Activated naive CD4-positive, alpha-beta T cell treated with anti-CD3 and anti-CD28 coated beads, Interleukin-2, amount 50 U/mL, for 16 hours (primary cell): ENCODE measurements at places on chromosomes 2 and 18.

- peak; percentile 76 for DNase-seq
Measured at GRCh38 chr18:48951448-48952286, 902 bp upstream of the SMAD7 start.

- DNase-seq: no peak
Measured at GRCh38 chr2:219045937-219046550, 4.7 kb upstream of the CFAP65 start.

DNA sequence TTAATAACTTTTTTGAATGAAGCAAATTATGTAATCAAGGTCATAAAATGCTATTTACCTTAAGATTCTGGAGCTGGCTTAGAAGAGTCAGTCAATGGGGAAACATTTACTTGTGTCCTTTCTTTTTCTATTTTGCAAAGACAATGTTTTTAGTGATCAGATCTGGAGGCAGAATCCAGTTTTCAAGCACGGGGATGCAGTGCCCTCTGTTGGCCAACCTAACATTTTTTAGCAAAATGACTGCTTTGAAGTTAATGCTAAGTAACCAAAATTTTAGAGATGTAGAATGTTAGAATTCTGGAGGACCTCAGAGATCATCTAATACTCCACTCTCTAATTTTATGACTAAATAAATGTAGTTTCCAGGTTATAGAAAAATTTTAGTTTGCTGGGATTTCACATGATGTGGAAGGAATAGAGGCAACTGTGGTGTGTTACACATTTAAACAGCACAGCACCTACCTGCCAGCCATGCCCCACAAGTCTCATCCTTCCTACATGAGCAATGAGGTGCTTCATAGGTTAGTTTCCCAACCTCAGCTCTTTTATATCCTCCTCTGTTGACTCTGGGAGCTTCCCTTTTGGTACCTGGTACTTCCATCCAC is 23.6 kb upstream of the SLC9A4 start:
- DNase-seq: peak; percentile 72

GRCh38 chr2:64471600-64471999 is 17.6 kb downstream of the LGALSL start:
- no peak for DNase-seq

DNA sequence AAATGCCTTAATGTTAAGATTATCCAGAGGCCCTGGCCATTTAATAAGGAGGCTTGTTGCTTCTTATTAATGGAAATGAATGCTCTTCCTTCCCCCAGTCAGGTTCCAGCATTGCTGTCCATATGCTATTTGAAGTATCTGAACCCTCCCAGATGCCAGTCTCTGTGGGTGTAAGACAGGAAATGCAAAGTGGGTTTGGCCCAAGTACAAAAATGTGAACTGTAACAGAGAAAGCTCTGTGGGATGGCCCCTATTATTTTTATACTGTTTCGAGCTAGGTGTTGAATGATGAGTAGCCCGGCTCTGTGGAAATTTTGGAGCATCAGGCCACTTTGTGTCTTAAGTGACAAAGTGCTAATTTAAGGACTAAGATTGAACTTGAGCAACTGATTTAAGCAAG is 141.0 kb downstream of the UXS1 start:
- DNase-seq: no peak

GRCh38 chr2:58235984-58236383 is 5.1 kb downstream of the FANCL start:
- DNase-seq: no peak

DNA sequence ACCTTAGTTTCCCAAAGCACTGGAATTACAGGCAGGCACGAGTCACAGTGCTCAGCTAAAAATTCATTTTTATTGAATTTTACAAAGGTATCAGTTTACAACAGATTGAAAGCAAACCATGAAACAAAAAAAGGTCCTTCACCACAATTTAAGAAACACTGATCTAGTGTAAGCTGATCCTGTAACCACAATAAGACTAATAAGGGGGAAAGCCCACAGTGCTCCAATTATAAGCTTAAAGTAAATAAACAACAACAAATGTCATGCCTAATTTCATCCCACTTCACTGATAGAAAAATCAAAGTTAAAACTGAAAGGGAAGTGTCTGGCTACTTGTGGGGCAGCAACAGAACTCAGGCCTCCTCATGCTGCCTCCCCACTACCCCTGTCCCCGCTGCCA is 49.2 kb downstream of the ICA1L start:
- no peak for DNase-seq

- no peak for DNase-seq
Measured at GRCh38 chr2:210072493-210072892, 70.1 kb downstream of the RPE start.

DNA sequence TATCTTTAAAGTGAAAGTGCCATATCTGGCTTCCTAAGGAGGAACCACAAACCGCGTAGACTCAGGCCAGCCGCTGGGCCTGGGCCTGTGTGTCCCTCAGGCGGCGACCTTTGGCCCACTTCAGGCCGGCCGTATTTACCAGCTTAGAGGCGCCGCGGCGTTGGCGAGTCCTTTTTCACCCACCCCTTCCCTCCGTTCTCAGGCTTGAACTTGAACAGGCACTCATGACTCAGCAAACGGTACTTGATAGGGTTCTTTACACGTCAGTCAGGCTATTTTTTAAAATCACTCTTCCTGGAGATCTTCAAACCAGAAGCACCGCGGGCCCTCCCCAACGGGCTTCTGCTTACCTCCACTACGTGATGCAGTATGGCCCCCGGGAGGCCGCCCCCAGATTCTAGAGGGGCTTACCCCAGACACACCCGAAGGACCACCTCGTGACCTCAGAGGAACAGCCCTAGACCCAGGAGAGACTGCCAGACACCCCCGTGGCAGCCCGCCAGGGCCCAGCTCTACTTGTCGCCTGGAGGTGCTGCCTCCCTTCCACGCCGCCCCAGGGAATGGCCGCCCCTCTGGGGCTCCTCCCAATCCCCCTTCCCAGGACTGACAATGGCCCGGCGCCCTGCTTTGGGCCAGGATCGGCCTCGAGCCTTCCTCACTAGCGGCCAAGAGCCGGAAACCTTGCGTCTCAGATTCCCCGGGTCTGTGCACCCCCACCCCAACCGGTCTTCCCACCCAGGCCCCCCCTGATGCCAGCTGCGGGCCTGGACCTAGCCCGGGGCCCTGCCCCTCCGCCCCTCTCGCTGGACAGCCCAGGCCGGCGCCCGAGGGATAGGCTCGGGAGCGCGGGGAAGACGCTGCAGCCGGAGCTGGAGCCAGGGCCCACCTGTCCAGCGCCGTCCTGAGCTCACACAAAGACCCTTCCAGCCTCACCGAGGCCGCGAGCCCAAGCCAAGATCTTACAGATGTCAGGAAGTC is 33.8 kb upstream of the IMPA2 start:
- DNase-seq: peak; percentile 60

DNA sequence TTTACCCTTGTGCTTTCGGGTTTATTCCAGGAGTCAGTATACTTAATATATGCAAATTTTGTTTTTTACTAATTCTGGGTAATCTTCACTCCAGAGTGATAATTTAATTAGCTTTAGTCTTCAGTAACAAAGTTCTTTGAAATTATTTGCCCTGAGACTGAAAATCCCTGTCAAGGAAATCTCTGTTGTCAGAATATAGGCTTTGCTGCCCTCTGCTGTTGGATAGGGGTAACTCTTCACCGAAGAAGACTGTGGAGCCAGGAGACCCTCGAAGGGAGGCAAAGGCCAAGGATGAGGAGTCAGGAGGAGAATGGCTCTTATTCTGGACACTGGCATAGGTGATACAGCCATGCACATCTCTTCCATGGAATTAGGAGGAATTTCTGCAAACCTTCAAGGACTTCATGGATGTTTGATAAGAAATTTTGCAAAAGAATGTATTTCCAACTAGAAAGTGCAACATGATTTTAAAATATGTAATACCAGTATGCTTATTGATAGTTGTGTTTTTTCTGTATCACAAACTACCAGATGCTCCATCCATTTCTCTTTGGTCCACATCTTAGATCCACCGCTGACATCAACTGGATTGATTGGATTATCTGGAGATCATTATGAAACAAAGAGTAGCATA is 182.3 kb downstream of the RDH14 start:
- DNase-seq: no peak

DNA sequence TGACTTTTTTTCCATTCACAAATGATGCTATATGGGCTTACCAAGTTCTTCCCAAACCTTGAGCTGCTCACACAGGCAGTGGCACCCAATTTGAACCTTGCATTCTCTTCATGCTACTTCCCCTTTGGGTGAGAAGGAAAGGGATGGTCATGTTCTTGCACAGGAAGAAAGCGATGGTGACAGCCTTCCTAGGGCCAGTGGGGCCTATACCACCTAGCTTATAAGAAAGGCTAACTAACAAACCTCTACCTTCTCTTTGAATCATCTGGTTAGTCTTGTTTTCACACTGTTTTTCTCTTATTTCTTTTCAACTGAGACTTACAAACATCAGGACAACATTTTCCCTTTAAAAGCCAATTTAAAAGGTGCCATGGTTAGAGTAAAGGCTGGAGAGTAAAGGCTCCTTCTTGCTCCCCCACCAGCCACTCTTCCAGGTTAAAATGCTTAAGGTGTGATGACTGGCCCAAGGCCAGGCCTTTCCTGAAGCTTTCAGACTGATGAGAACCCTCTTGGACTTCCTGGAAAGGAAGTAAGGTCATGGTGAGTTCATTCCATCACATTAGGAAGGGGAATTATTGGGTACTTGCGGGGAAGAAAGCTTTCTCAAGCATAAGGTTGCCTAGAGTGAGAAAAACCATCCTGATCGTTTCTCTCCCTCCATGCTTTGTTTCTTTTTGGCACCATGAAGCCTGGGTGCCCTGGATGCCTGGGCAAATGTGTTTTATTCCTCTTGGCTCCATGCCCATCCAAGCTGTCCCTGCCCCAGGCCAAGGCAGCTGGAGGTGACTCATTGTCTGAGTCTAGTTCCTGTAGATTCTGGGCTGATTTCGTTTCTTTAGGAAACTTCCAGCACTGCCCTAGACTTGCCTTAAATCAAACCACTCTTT is 41.4 kb upstream of the ITGB6 start:
- DNase-seq: no peak

DNA sequence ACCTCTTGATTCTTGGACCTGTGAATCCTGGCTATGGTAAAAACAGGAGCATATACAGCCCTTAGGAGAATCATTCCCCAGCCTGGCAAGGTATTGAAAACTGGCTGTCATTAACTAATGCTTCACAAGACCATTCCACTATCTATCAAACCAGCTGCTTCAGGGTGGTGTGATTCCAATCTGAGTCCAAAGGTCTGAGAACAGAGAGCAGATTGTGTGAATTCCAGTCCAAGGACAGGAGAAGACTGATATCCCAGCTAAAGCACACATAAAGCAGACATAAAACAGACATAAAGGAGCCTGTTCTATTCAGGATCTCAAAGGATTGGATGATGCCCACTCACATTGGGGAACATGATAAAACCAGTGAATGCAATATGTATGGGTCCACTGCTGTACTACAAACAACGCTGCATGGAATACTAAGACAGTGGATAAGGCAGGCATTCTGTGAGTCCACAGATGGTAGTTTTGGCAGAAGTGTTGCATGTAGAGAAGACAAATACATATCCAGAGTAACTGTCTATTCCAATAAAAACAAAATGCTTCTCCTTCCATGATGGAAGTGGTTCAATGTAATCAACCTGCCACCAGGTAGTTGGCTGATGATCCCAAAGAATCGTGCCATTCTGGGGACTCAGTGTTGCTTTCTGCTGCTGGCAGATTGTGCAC is 363.9 kb downstream of the KCNJ3 start:
- DNase-seq: no peak

- no peak for DNase-seq
Measured at GRCh38 chr2:100033976-100034375, 108.4 kb downstream of the AFF3 start.

DNA sequence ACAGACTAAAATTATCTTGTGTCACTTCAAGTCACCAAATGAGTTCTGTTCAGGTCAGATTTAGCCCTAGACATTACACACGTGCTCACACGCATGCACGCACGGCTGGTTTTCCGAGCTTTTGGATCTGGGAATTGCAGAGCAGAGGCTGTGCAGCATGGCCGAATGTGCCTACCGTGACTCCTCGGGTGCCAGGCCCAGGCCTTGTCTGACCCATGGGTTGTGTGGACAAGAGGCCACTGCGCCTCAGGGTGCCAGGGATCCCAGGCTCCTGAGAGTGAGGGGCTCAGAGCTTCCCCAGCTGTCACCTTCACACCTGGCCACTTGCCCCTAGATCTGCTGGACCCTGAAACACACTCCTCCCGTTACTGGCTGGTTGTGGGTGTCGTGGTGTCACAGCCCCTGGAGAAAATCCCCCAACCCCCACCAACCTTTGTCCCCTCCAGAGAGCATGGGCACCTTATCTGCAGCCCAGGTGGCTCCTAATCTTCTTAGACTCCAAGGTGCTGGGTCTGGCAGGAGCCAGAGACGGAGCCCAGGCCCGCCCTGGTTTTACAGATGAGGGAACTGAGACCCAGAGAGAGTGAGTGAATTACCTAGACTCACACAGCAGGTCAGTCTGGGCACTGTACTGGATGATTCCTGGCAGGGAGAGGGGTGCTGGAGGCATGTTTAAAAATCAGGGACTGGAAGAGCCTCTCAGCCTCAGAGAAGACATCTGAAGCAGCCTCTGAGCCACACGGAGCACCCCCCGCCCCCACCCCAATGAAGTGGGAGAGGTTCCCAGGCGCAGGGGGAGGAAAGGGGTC is 56.8 kb downstream of the ATOH8 start:
- DNase-seq: no peak

GRCh38 chr2:2333076-2333475 is 2.0 kb upstream of the MYT1L start:
- DNase-seq: no peak

DNA sequence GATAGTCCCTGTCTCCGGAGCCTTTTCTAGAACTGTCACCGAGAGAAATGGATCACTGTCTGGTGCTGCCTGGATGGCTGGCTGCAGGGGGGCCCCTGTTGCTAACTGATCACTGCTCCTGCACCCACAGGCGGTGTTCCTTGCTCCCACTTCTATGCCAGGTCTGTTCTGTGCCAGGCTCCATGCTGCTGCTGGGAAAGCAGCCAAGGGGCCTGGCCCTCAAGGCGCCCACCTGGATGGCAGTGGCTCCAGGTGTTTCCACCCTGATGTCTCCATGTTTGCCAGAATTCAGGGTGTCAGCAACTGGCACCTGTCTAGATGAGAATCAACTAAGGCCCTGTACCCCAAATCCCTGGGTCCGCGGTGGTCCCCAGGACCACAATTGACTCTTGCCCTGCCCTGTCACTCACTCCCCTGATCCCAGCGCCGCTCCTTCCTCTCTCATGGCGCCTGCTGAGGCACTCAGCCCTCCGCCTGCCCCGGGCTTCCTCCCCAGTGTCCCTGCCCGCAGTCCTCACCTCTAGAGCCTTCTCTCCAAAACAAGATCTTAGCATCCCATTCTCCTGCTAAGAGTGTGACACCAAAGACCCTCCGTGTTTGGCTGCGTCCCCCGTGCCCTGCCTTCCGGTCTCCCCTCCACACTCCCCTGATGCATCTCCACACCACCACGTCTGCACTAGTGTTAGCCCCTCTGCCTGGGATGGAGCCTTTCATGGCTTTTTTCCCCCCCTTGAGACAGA is 72.5 kb upstream of the OTOF start:
- no peak for DNase-seq

GRCh38 chr2:235183786-235184185 is 232.0 kb downstream of the SH3BP4 start:
- no peak for DNase-seq

DNA sequence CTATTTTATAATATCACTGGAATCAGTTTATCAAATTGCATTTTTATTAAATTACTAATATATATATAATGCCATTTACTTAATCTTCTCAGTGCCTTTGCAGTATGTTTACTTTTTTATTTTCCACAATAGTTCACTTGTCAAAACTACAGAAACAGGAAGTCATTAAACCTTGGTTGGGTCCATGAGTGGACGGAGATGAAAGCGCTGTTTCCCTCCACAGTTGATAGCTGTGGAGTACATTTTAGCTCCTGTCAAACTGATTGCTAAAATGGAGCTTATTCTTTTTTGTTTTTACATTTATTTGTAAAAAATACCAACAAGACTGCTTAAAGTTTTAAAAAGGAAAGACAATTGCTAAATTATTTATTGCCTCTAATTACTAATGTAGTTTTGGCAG is 19.2 kb downstream of the MFF start:
- DNase-seq: no peak
